Hematopoietic multipotent progenitor cell (in vitro differentiated cells): ENCODE measurements at places on chromosomes 3 and 15. TPM values are rescaled to one million over a fixed set of nuclear protein-coding genes. Genes with fewer than 3 reads are reported as not detected.

Gene ZSCAN29
- total RNA-seq, result 16.7 TPM

DNA sequence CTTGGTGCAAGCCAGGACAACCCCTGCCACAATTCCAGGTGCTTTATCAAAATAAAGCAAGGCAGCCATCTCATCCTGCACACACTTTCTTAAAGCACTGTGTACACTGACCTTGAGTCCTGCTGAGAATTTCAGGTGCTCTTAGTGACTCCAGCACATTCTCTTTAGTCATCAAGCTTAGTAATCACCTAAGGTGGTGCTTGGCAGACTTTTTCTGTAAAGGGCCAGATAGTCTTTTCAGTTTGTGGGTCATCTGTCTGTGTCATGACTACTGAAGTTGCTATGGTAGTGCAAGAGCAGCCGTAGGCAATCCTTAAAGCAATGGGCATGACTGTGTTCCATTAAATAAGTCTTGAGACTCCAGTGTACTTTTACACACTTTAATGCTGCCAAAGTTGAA, 36.4 kb downstream of the RIOX2 start:
- DNase-seq, result no peak

GRCh38 chr15:85723960-85724945, 70.5 kb downstream of the KLHL25 start:
- DNase-seq, result no peak

GRCh38 chr15:65312400-65312916, 8.0 kb downstream of the RNU5B-1 start:
- no peak for DNase-seq

Gene PLXNB1
- 20.7 TPM for total RNA-seq

Gene ZPLD1
- not detected for total RNA-seq

DNA sequence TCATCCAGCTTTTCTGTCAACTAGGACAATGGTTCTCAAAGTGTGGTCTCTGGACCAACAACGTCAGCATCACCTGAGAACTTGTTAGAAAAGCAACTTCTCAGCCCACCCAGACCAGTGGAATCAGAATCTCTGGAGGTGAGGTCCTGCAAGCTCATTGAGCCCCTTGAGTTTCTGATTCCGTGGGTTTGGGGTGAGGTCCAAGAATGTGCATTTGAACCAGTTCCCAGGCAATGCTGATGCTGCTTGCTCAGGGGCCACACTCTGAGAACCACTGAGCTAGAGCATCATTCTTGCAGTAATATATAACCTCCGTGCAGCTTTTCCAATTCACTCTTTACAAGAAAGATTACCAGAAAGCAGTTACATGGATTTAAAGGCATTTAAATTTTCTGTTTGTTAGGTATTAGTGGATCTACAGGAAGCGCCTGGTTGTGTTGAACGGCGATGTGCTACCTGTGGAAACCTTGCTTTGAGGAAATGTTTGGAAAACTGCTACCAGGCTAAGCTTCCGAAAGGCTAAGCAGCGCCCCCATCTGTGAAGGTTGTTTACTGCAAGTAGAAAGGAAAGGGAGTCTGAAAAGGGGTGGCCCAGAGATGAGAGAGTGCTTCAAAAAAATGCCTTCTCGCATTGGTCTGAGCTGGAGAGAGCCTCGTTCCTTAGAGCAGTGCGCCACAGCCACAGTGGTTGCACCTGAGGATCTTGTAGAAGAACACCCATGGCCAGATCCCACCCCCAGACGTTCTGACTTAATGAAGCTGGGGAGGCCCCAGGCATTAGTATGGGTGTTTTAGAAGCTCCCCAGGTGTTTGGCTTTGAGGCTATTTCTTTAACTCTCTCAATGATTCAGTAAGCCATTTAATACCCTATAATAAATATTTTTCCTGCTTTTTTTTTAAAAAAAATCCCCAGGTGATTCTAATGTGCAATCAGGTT, 50.0 kb downstream of the RLBP1 start:
- peak; percentile 48 for DNase-seq

GRCh38 chr3:8424281-8424680, 77.3 kb upstream of the LMCD1 start:
- DNase-seq, result no peak
